Urothelium cell line (cell line): ENCODE measurements at places on chromosomes 12 and 14.

- no peak for DNase-seq
Measured at GRCh38 chr12:71896205-71896882, 42.3 kb upstream of the TPH2 start.

GRCh38 chr12:112750971-112751370 is 40.6 kb upstream of the RPH3A start:
- no peak for DNase-seq

- no peak for DNase-seq
Measured at GRCh38 chr12:89936631-89937030, 228.0 kb upstream of the ATP2B1 start.

DNA sequence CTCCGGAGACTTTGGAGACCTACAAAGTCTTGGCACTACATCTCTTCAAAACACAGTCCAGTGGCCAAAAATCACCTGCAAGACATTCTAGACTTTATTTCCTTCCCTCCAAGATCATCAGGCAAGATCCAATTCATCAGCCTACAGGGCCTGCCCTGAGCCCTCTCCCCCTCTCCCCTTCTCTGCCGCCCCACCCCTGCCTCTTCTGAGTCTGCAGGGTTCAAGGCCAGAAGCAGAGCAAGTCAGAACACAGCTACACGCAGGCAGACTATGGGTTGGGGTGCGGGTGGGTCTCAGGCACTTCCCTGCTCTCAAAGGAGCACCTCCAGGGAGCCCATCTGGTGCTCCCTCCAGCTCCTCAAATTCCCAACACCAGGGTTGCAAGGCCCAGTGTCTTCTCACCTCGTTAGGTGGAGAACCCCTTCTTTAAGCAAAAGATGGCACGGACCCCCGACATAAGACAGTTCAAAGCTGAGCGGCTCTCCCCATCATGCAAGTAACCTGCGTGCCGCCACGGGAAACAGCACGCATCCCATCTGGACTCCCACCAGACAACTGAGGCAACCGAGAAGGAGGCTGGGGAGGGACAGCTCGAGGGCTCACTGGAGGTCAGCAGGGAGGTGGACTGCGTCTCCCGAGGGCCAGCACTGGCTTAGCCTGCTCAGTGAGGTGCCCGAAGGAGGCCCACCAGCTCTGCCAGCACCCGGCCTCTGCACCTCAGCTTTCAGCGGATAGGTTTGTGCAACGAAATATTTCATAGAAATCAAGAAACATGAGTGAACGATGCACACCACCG is 5.6 kb upstream of the INF2 start:
- DNase-seq: no peak

- no peak for DNase-seq
Measured at GRCh38 chr12:52641468-52641867, 10.5 kb downstream of the KRT2 start.

GRCh38 chr12:71159264-71159663 is 1.5 kb upstream of the TSPAN8 start:
- DNase-seq: no peak
